ENCODE measurements at places on chromosomes 12 and 14.

DNA sequence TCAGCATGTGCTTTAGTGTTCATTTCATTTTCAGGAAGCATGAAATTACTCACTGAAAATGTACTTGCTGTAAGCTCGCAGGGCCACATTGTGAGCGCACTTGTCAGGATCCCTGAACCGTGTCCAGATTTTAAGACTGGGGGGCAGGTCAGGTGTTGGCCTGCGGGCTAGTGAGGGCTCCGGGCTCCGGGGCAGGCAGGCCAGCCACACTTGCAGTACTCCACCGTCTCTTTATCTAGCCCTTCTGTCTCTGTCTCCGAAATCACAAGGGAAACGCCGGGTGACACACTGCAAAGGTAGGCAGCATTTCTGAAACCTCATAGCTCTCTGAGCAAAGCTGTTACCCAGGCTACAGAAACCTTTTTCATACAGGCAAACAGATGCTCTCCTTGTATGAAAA is 98.7 kb downstream of the EML1 start:
- DNase-seq, result no peak

- DNase-seq, result no peak
Measured at GRCh38 chr12:29992366-29992765, 208.6 kb upstream of the TMTC1 start.

DNA sequence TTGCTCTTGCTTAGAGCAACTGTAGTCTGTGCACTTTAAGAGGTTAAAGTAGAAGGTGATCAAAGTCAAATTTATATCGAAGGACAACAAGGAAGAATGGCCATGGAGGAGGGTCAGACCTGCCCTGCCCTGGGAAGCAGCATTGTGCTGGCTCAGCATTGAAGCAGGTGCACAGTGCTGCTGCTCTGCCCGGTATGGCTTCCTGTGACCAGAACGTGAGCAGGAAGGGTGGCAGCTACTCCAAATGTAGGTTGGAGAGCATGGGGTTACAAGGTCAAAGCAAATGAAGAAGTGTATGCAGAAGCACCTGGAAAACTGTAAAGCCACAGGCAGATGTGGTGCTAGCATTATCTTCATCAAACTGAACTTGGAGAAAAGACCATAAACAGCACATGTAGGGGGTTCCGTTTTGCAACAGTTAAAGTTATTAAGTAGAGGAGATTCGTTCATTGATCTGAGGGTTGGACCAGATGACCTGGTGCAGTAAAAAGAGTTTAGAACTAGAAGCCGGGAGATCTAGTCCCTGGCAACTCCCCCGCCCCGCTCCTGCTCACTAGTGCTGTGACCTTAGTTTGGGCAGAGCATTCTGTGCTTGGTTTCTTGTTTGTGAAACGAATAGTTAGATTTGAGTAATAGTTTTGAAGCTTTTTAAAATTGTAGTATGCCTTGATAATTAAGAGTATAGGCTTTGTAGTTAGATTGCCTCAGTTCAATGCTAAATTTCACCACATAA is 84.2 kb downstream of the SCN8A start:
- no peak for DNase-seq

DNA sequence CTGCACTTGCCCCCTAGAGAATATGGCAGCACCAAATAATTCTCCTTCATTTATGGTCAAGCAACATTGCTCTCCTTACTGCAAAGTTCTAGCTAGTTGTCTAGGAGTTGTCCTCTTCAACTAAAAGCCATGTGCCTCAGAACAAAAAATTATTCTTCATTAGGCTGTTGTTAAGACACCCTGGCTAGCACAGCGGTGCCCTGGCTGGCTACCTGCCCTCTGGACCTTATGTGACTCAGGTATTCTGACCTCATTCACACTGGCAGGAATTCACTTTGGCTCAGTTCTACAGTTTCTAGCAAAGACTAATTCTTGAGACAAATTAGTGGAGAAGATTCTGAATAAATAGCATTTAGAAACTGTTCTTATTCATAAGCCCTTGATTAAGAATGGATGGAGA is 224.4 kb upstream of the KRR1 start:
- DNase-seq, result no peak

DNA sequence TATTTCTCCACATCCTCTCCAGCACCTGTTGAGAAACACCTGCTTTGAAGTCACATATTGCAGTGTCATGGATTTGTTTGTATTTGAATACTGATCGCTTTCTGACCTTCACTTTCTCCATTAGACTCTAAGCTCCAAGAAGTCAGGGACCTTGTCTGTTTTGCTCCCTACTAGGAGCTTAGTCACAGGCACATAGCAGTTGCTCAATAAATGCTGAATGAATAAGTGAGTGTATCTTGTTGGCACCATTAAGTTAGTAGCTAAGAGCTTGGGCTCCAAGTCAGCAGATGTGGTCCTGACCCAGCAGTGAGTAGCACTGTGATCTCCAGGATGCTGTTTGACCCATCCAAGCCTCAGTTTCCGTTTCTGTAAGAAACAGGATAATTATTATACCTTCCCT is 10.1 kb downstream of the MVK start:
- DNase-seq, result no peak

GRCh38 chr12:4386801-4387200 is 7.3 kb upstream of the FGF23 start:
- no peak for DNase-seq

GRCh38 chr12:585062-586061 is 77.9 kb downstream of the NINJ2 start:
- no peak for DNase-seq

DNA sequence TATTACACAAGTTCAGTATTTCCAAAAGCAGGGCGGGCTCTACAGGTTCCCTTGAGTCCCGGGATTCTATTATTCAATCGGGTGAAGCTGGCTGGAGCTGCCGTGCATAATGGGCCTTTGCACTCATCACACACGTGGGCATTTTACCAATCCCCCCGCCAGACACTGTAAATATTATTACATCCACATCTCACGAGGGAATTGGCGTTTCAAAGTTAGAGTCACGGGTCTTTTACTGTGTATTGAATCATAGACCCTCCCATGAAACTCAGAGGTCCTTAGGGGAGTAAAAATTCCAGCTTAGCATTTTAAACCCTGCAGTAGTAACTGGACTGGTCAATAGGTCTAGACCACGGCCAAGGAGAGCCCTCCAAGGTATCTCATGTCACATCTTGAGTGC is 70.3 kb downstream of the MAP1LC3B2 start:
- DNase-seq, result no peak

DNA sequence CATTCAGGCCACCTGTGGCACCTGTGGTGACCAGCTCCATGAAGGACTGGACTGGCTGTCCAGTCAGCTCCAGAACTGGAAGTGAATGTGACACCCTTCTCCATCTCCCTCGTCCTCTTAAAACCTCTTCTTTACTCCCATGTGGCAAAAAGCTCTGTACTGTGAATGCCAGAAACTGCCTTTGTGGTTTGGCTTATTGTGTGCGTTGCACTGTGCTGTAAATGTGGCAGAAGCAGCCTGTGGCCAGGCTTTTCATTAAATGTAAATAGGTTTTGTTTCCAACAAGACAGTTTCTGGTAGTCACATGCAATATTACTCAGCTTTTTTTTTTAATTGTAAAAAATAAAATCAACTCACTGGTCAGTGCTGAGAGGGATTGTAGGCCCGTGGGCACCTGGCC is 453.7 kb downstream of the ATP23 start:
- no peak for DNase-seq

- no peak for DNase-seq
Measured at GRCh38 chr14:78207414-78207813, 37.2 kb downstream of the NRXN3 start.

GRCh38 chr12:56307221-56307965 is 7.3 kb upstream of the CS start:
- no peak for DNase-seq

GRCh38 chr14:20799892-20800544 is 2.6 kb downstream of the RNASE1 start:
- no peak for DNase-seq

- DNase-seq, result no peak
Measured at GRCh38 chr12:53572134-53572758, 53.9 kb downstream of the ATF7 start.

GRCh38 chr12:120696626-120697025 is 9.7 kb downstream of the MLEC start:
- no peak for DNase-seq

GRCh38 chr14:95533391-95533821 is 1.4 kb upstream of the GLRX5 start:
- DNase-seq, result no peak

DNA sequence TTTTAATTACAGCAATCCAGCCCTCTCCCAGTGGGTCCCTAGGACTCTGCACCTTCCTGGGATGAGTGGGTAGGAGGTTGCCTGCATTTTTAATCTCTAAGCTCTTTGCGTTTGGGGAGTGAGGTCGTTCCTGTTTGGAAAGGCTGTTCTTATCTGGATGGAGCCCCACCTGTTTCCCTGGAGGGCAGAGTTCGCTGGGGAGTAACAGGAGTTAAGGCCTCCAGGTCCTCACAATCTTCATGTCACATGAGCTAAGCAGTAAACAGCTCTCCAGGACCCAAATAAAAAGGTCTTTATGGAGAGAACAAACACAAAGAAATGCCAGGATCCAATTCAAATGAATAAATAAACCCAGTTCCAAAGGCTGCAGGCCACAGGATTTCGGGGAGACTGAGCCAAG is 56.0 kb upstream of the RFLNA start:
- no peak for DNase-seq
